Temporal lobe (tissue), 4 donors: ENCODE measurements at places on chromosomes 6 and 20. TPM values are rescaled to one million over a fixed set of nuclear protein-coding genes. Genes with fewer than 3 reads are reported as not detected.

FNDC1 gene
- 3.2 TPM for total RNA-seq

NNAT gene
- total RNA-seq: 345 TPM

WFDC5 gene
- total RNA-seq: not detected

DSP gene
- 9.3 TPM for total RNA-seq

PDCD2 gene
- 32.5 TPM for total RNA-seq

FOXS1 gene
- 0.74 TPM for total RNA-seq

RCAN2 gene
- total RNA-seq: 10.8 TPM

DNAH8 gene
- under 0.01 TPM for total RNA-seq

TREML2 gene
- under 0.01 TPM for total RNA-seq

MAFB gene
- total RNA-seq: 11.1 TPM

GABRR1 gene
- not detected for total RNA-seq

CYP24A1 gene
- not detected for total RNA-seq
